ENCODE measurements at places on chromosomes 5 and 9. TPM values are rescaled to one million over a fixed set of nuclear protein-coding genes. Genes with fewer than 3 reads are reported as not detected.
A peak's percentile ranks its signal among the peaks of the same experiment; 100 is the strongest.

DNA sequence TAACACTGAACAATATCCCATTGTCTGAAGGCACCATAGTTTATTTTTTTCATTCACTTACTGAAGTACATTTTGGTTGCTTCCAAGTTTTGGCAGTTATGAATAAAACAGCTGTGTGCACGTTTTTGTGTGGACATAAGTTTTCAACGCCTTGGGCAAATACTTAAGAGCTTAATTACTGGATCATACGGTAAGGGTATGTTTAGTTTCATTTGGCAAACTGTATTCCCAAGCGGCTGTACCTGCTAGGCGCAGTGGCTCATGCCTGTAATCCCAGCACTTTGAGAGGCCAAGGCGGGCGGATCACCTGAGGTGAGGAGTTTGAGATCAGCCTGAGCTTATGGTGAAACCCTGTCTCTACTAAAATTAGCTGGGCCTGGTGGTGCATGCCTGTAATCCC lies 63.7 kb upstream of the FAM120A start:
- no peak for DNase-seq

- DNase-seq, result no peak
Observed at GRCh38 chr5:149172261-149172660, 31.0 kb downstream of the ABLIM3 start.

GRCh38 chr9:92663951-92664350 lies 6.0 kb downstream of the IPPK start:
- no peak for DNase-seq

DNA sequence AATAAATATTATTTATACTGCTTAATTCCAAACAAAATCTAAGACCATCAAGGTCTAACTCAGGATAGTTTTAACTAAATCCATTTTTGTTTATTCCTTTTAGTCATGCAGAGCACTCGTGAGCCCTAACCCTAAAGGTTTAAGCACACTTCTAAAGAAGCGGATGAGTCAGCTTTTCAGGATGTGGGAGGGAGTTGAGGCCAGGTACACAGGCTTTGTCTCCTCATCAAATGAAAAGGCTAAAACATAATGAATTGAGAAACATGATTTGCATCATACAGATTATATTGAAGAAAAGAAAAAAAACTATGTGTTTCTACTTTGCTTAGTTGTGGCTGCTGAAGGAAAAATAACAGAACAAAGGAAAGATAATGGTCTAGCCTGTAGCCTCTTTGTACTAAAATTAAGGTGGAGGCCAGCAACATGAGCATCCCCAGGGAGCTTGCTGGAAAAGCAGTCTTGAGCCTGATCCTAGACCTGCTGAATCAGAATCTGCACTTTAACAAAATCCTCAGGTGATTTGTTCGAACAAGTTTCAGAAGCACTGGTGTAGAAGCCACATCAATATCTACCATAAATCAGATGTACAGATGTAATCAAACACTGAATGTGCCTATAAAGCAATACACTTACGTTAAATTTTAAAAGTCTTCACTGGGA lies 21.1 kb upstream of the ISCA1 start:
- no peak for DNase-seq

- DNase-seq, result no peak
Observed at GRCh38 chr5:143771189-143771588, 40.8 kb upstream of the HMHB1 start.

The TMEM232 gene
- 0.73 TPM for polyA plus RNA-seq

The INVS gene
- 8.8 TPM for polyA plus RNA-seq

- no peak for DNase-seq
Observed at GRCh38 chr9:129250786-129251185, 72.7 kb upstream of the IER5L start.

GRCh38 chr9:126513159-126514036 lies 100.3 kb upstream of the LMX1B start:
- DNase-seq, result no peak

The SLC9A3 gene
- 1.1 TPM for polyA plus RNA-seq

DNA sequence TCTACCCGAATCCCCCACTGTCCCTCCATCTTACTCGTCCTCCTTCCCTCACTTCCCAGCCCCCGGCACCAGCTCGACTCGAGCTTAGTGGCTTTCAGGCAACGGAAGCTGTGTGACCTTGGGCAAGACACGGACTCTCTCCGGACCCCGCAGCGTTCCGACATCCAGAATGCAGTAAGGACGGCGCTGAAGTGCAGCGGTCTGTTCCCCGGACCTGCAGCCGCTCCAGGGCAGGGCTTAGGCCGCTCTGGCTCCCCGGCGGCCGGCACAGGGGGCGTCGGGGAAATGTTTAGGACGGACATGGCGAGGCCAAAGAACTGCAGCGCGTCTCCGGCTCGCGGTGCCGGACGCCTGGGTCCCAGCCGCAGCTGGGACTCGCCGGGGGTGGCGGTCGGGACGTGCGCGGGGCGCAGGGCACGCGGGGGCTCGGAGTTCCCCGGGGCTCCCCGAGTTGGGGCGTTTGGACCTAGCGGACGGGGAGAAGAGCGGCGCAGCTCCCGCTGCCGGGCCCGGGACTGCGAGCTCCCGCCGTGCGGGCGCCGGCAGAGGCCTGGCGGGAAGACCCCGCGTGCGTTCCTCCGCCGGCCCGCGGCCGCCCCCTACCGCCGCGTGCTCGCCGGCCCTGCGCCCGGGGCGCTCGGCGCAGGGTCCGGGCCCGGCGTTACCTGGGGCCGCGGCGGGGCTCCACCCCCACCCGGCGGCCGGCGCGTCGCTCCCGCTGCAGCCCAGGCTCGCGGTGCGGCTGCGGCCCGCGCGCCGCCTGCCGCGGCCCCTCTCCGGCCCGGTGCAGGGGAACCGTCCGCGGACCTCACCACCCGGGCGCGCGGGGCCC lies 5.6 kb upstream of the RNF44 start:
- peak; percentile 53 for DNase-seq

DNA sequence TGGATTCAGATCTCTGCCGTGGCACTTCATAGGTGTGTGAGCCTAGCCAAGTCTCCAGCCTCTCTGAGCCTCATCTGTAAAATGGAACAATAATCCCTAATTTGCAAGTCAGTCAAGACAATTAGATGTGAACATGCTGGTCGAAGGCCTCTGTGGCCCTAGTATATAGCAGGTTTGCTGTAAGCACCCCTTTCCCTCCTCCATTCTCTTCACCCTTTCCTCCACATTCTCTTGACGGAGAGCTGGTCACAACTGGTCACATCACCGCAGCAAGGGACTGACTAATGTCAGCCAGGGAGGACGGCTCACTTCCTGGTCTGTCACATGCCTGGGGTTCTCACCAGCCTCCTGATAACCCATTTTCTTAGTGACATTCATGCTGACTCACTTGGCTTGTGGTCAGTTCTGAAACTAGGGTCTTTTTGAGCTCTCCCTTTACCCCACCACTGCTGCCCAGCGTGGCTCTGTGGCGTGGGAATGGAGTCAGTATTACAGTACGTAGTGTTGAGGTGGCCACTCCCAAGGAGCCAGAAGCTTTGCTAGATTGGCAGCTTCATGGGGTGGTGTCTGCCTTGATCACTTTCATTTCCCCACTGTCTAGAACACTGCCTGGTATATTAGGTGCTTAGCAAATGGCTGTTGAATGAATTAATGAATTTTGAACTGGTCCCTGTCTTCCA lies 47.8 kb downstream of the ERGIC1 start:
- no peak for DNase-seq

DNA sequence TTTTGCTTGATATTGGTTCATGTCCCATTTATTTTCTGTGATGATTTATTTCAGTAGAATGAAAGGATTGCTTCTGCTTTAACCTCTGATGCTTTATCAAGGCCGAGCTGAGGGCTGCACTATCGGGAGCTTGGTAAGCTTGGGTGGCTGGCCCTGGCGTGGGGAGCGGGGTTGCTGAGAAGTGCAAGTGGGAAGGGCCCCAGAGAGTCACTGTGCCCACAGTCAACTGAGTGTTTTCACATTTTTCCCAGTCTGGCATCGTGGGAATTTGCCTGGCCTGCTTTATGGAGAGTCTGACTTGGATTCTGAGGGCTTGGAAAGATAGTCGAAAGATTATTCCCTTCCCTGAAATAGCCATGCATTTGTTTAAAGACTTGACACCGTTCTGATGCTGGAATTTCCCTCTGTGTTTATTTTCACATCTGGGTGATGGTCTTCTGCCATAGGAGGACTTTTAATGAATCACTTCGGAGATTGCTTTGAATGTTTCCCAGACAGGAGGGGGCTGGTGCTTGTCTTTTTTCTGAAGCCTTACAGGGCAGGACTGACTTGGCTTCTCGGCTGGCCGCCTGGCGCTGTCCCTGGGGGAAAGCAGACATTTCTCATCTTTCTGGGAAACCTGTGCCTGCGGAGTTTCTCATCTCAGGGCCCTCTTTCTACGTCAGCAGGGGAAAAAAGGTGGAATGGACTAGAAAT lies 139.0 kb downstream of the BOD1 start:
- no peak for DNase-seq

DNA sequence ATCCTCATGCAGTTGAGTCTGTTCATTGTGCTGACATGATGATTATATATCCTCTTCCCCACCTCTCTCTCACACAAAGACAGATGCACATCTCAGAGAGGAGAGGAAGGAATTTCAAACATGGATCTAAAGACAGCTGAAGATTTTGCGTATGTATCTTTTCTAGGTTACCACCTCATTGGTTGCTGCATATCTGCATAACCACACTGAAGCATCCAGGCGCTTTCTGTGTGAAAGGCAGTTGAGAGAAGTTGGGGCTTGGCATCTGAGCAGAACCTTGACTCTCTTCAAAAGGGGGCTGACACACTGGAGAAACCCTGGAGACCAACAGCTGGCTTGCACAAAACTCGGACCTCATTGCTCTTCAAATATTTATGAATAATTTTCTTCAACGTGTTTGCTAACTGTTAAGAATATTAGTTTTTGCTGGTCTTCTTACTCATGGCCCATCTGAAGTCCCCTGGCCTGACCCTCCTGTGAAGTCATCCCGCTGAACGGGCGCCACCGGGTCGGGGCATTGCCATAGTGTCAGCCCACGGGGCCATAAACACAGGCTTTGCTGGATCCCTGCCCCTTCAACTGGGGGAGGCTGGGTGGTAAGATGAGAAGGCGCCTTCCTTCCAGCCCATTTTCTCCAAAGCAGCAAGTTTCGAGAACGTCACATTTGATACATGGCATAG lies 593.2 kb upstream of the CLINT1 start:
- no peak for DNase-seq

DNA sequence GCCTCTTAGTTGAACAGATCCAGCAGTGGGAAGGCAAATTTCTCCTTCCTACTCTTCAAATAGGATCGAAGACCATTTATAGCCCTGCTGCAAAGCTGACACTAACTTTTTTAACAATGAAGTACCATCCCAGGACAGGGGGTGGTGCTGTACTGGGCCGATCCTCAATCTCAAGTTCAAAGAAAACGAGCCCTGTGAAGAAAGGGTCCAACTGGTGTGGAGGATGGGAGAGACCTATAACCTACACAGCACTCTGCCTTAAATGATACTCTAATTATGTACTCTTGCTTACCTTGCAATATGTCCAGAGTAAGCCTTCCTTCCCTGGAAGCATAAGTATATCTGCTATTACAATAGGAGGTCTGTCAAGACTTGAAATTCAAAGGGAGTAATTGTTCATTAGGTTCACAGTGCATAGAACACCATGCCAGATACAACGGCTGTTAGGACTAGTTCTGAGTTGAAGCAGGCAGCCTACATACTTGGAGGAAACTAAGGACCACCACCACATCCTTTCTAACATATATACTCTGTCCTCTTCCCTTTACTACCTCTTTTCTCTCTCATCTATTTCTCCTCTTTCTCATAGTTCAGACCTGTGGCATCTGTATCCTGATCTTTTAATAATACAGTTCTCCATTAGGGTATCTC lies 6.2 kb downstream of the ETF1 start:
- DNase-seq, result no peak

The HSPB3 gene
- polyA plus RNA-seq, result not detected

The CA9 gene
- not detected for polyA plus RNA-seq

The RCL1 gene
- polyA plus RNA-seq, result 30.7 TPM

DNA sequence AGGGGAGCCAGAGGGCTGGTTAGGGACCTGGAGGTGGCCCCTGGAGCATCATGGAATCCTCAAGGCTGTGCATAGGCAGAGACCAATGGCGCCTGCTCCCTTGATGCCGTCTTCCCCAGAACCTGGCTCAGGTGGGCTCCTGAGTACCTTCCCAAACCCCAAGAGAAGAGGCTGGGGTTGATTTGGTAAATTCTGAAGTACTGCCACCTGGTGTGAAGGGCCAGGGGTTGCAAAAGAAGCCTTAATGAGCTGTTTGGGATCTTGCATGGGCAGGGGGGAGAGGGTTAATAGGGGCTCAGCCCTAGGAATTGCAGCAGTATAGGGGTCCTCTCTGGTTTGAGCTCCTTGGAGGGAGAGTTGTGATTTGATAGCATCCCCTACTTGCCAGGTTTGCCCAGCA lies 52.1 kb downstream of the CYSTM1 start:
- no peak for DNase-seq

DNA sequence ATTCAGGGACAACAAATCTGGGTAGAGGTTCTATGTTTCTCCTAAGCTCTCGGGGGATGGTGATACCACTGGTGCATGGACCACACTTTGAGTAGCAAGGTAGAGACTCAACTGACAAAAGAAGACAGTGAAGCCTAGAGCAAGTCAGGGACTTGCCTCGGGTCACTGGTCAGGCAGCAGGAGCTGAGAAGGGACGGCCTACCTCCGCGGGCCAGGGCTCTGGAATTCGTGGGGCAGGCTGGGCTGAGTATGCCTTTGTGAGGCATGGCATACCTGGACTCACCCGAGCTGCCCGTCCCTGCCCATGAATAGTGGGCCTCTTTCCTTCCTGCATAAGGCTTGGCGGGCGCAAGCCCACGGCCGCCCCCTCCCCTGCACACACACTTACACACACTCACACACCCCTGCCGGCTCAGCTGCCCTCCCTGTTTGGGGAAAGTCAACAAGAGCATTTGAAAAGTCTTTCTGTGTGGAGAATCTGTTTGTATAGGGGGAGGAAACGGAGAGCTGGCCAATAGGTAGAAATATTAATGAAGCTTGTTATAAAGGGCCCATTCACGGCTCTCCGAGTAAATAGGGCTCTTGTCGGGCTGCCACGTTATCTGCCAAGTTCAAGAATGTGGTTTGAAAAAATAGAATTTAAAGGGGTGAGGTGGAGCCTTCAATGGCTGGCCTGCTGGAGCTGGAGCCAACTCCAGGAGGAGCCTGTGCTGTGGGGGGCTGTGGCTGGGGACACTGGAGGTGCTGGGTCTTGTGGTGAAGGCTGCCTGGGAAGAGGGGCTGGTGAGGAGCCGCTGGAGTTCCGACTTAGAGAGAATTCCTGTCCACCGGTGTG lies 19.1 kb upstream of the KIF12 start:
- no peak for DNase-seq

DNA sequence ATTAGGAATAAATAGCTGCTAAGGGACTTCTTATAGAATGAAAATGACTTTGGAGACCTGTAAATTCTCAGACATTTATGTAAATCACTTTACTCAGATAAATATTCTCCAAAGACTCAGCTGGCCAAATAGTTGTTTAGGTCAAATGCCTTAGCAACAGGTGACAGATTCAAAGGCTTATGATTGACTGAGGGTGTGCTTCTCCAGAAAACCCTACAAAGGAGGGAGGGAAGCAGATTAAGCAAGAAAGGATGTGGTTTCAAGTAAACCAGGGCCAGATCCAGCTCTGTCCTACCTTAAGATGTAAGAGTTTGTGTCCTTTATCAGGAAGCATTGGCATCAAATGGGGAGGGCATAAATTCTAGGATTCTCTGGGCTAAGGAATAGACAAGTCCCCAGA lies 433.0 kb downstream of the TLE1 start:
- DNase-seq, result no peak

All from naive B cell (primary cell).